Activated CD4-positive, CD25-positive, alpha-beta regulatory T cell (primary cell): ENCODE measurements at places on chromosomes 5 and 9.

DNA sequence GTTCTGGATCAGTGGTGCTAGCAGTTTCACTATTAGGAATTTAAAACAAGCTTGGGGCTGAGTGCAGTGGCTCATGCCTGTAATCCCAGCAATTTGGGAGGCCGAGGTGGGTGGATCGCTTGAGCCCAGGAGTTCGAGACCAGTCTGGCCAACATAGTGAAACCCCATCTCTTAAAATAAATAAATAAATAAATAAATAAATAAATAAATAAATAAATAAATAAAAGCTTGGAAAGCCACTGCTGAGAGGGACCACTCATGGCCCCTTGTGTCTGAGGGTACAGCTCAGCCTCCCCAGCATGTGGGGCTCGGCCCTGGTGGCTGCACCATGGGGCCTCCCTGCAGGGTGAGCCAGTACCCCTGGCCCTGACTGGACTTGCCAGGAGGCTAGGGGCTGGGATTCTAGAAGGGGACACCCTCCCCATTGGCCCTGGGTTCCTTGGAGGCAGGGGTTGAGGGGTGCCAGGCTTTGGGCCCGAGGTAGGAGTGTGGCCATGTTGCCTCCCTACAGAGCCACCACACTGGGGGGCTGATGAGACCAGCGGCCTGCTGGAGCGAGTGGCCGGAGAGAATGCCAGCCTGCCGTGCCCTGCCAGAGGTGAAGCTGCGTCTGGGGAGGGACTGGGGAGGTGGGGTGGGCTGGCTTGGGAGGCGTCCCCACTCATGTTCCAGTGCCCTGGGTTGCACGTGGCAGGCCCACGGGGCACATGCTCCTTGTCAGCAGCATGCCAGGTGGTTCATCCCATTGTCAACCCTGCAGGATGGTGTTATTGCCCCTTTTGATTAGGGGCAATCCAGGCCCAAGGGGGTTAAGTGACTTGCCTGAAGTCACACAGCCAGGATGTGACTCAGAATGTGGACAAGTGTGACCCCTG, 76.5 kb downstream of the HMCN2 start:
- DNase-seq = no peak

DNA sequence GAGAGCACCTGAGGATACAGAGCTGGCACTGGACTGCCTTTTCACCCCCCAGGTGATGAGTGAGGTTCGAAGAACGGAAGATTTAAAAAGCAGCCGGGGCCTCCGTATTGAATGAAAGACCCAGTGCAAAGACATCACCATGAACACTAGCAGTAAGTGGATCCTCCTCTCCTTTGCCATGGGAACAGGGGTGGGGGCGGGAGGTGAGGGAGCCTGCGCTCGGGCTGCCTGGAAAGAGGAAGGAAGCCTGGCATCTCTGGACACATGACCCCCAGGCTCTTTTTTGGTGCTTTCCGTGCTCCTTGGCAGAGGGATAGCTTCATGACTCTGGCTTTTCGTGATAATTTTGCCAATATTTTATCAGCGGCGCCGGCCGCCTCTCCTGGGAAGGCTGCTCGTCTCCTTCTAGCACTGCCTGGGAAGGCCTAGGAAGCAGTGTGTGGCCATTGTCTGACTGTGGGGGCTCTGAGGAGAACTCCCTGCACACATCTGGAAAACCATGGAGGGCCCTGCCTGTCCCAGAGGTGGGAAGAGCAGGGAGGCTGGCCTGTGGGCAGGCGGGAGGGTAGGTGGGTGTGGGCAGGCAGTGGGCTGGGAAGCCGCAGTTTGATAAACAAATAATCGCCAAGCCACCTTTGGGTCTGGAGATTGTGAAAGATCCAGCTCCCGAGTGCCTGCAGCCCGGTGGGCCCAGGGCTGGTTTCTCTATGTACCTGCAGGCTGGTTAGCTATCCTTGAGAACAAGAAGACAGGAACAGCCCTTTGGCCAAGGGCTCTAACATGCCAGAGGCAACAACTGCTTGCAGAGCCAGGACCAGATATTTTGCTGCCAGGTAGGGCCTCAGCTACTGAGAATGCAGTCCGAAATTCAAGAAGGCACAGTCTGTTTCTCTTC, 911 bp downstream of the ABLIM3 start:
- DNase-seq = no peak

DNA sequence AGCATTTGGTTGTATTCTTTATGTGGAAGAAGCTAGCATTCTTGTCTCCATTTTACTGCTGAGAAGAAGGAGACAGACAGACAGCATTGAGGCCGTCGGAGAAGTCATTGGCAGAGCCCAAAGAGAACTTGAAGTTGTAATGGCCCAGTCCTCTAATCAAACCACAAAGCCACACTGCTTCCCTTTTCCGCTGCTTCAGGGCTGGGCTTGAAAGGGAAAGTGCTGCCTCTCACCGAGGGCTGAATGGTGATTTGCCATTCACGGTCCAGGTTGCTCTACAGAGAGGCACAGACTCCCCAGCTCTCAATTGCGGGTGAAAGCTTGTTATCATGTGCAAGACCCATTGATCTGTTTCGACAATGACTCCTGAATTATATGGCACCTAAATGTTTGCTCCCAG, 25.6 kb upstream of the POU4F3 start:
- no peak for DNase-seq

DNA sequence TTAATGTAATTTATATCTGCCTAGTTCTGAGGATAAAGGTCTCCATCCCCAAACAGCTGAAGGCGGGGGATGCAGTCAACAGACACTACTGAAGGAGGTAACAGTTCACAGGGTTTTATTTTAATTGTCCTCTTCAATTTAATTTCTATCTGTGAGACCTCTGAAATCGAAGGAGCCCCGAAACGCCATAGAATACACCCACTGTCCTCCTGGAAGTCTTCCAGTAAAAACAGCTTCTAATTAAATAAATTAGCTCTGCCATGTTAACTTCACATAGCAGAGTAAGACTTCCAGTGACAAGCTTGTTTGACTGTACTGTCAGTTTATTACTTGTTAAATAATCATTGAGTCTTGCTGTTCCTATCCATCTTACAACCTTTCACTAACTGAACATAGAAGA, 193.5 kb downstream of the SEC61B start:
- DNase-seq = no peak

- DNase-seq = no peak
These were observed 201.7 kb upstream of the TARS1 start for GRCh38 chr5:33238826-33239695.

- DNase-seq = no peak
These were observed 7.6 kb downstream of the TRIM7 start for GRCh38 chr5:181197326-181197951.

- no peak for DNase-seq
These were observed 129.7 kb downstream of the CEMIP2 start for GRCh38 chr9:71638627-71639026.

GRCh38 chr5:72438141-72438540, 69.1 kb downstream of the ZNF366 start:
- DNase-seq = no peak

DNA sequence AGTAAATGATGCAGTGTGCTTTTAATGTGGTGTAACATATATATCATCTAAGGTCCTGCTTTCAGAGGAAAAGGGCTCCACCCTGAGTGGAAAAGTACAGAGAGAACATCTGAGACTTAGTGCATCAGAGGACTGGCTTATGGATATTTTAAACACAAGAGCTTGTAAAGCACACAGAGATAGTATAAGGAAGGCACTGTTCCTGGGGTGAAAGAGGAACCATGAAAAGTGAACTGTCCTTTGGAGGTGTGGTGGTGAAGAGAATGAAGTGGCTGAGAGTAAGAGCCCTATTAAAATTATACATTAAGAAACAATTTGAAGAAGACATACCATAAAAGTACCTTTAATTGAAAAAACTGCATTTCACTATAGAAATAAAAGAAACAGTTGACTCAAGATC, 68.9 kb downstream of the CSF2 start:
- no peak for DNase-seq

DNA sequence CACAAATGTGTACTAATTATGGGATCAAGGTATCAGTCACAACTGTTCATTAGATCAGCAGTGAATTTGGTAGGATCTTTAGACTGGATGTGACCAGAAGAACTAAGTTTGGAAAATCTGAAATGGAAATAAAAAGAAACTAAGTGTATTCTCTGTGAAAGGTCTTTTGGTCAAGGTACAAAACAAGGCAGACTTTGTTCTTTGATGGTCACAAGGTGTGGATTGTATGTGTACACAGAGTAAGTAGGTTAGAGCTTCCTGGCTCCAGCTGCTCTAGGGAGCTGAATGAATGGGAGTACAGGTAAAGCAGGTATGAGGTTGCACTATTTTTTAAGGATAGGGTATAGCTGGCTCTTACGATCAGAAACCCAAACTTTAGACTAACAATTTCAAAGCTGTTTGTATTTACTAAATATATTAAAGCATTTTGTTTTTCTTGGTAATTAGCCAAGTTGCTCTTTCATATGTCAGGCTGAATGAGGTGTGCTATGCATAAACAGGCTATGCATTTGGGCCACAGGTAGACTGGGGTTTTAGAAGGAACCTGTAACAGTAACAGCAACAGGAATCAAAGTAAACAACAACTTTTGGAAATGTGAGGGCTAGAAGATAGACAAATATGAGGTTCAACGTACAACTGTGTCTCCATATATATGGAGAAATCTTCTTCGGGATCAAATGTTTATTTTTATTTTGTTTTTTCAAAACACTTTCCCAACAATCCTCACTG, 32.5 kb downstream of the FAM169A start:
- no peak for DNase-seq

DNA sequence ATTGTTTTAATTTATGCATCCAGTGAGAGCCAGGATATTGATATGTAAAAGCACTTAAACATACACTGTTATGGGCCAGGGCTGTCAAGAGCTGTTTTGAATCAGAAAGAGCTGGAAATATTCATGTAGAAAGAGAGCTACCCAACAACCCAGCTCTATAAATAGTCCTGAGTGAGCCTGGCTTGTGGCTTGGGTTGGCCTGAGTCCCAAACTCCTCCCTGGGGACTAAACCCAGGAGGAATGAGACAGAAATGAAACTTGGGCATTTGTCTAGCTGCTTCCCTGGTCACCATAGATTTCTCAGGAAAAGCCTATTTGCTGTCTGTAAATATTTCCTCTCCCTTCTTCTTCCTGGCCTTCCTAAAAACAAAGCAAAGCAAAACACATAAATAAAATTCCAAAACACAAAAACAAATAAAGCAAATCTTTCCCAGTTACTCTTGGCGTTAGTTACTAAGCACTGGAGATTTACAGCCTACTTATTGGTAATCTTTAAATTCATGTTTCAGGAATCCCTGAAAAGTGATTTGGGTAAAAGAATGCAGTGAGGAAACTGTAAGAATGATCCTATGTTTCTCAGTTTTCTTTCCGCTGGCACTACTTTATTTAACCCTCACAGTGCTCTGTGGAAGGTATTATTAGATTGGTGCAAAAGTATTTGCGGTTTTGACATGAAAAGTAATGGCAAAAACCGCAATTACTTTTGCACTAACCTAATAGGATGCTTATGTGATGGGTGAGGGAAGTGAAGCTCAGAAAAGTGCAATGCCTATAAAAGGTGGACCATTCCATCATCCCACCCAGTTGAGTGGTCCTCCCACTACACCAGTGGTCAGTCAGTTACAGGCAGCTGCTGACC, 111.8 kb downstream of the CARTPT start:
- no peak for DNase-seq

GRCh38 chr9:109599711-109600110, 101.6 kb upstream of the PTPN3 start:
- no peak for DNase-seq

DNA sequence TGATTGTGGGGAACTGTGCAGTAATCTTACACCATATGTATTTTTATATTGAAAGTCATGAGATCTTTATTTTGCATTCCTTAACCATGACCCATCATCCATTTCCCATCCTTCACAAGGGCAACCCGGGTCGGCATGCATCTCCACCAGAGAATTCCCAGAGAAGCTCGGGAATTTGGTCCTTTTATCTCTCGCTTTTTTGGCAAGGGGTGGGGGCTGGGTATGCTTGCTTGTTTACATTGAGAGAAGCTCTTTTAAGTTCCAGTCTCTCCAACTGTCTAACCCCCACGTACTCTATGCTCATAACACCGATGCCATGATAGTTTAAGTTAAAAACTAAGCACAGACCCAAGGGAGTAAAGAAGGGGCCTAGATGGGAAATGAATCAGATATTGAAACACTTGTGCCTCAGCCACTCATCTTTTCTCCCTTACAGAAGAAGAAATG, 109.9 kb upstream of the NFIB start:
- no peak for DNase-seq

DNA sequence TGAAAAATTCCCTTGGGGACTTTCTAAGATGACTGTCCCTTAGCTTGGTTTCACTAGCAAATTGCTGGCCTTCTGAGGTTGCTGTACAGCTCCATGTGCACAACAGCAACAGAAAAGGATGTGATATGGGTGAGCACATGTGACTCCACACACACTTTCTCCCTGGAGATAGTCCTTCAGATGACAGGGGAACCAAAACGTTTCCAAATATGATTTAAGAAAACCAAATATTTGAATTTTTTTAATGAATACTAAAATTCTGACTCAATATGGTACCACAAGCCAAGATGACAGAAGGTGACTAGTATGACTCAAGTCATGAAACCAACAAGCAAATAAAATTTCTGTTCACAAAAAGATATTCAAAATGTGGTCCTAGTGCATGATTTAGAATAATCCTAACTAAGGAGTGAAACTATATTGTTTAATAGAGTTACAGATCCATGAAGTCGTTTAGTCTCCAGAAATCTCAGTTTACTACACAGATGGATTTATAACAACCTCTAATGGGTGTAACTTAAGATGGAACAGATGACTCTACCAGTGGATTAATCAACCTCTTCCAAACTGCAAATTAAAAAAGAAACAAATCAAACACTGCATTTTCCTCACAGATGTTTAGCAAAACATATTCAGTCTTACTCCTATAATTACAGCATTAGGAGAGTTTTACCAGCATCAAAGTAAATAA, 144.8 kb upstream of the PIK3R1 start:
- no peak for DNase-seq

DNA sequence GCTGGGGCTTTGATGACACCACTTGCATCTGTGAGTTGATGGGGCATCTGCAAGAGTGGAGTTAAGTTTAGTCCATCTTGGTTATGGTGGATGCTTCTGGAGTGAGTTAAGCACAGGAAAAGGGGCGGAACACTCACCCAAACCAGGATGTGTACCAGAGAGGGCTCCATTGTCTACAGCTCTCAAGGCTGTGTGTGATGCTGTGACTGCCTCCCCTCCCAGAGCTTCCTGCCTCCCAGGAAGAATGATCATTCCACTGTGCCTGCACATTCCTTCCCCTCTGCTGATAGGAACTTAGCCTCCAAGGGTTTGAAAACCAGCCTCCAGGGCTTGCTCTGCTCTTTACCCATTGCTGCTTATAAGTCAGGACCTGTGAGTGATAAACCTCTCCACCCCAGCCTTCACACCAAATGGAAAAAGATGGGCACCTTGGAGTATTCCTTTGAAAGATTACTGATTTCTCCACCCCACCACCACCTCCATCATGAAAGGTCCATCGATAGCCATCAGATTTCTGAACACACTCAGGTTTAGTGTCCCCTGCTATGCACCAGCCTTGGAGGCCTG, 160.1 kb upstream of the SPRY4 start:
- no peak for DNase-seq

GRCh38 chr9:114012126-114012525, 66.0 kb downstream of the AMBP start:
- no peak for DNase-seq

- DNase-seq = no peak
These were observed at the start of gene PCDHAC1 for GRCh38 chr5:140925806-140926442. Gene PCDHAC1 (plus strand): TSS chr5:140926299. CDS start chr5:140926893, 594 bp downstream.

GRCh38 chr5:67094476-67095300, 101.9 kb downstream of the CD180 start:
- no peak for DNase-seq
